ENCODE measurements at places on chromosomes 5 and 9.

DNA sequence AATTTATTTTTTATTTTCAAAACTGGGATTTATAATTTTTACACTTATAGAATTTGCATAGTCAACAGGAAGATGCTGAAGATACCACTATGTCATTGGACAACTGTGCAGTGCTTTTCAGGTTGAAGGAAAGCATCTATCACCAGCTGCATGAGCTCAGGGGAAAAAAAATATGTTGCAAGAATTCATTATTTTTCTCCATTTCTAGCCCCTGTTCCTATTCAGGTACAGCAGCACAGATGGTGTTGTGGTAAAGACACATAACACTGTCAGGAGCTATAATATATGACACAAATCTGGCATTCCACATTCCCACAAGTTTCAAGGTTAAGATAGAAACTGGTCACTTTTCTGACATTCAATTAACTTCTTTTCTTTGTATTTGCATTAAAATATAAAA lies 1088.6 kb downstream of the MAT2B start:
- no peak for DNase-seq

DNA sequence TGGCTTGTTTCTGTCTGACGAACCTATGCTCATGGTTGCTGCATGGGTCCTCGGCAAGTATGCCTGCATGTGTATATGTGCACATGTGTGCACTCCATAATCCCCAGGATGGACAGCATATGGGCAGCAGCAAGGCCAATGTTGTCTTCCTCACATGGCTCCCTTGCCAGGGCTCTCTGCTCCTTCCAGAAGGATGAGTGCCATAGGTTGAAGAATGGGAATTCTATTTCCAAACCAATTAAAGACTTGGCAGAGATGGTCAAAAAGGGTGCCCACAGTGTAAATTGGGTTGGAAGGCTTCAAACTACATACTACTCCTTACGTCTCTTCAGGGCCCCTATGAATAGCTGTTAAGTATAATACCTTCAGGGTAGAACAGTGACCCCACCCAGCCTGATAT lies 212.1 kb downstream of the PBX3 start:
- DNase-seq: no peak

- DNase-seq: no peak
These were observed 174.8 kb downstream of the SLF1 start for GRCh38 chr5:94793113-94793815.

DNA sequence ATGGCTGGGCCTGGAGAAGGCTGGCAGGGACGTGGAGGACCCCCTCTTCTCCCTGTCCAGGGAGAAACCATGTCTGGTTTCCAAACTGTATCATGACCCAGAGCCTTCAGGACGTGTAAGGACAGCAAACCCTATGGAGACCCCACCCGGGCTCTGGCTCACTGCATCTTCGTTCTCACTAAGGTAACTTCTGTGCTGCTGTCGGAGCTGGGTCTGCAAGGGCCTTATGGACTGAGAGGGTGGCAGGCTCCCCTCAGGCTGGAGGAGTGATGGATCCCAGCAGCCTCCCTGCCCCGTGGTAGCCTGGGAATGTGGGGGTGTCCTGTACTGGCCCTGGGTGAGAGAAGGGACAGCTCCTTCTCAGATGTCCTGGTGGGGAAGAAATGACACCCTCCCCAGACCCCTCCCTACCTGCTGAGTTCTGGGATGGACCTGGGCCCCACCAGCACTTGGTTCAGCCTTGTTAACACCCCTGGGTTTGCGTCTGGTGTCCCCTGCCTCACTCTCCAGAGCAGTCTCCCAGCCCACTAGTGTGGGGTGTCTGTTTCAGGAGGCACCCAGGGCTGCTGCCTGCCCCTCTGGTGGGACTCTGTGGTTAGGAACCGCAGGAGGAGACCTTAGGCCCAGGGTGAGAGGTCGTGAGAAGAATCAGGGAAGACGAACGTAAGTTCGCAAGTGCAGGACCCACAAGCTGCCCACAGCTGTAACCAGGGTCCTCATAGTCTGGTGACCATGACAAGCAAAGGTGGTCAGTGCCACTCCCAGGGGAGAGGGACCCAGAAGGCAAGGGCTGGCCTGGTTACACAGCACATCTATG lies 6.6 kb downstream of the SPATA31E1 start:
- DNase-seq: no peak

- no peak for DNase-seq
These were observed 55.9 kb upstream of the TEX48 start for GRCh38 chr9:114737847-114738246.

DNA sequence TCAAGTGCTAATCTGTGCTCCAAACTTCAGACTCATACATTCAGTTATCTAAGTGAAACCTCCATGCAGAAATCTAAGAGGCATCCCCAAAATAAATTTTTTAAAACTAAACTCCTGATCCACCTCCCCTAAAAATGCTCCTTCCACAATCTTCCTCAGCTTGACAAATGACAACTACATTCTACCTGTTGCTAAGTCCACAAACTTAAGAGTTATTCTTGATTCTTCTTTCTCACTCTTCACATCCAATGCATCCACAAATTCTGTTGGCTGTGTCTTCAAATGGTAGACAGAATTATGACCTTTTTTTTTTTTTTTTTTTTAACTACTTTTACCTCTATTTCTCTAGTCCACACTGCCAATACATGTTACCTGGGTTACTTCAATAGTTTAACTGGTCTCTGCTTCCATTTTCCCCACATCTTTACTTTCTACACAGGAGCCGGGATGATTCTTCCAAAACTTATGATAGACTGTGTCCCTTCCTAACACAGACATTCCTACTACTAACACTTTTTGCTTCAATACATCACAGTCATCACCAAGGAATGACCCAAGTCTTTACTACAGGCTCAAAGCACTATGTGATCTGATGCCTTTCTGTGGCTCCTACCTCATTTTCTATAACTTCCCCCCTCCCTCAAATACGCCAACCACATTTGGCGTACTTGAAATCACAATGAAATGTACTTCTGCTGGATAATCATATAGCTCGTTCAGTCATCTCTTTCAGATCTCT lies 143.6 kb downstream of the PDE4D start:
- DNase-seq: no peak

- DNase-seq: no peak
These were observed 90.6 kb upstream of the ICE1 start for GRCh38 chr5:5331848-5332247.

GRCh38 chr9:130017076-130017475 lies 25.9 kb downstream of the FNBP1 start:
- DNase-seq: no peak

DNA sequence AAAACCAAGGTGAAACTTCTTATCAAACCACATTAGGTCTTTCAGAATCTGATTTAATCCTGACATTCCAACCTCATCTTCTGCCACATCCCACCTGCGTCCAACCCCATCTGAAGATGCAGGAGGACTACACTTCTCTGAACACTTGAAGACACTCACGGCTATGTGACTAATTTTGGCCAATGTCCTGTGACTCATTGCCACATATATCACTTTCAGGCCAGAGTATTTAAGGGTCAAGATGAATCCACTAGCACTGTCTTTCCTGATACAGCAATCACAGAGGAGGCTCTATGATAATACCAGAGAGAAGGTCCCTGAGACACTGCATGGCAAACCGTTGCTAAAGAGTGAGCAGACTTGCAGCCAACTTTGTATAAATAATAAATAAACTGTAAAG lies 323.4 kb downstream of the NR2F1-AS1 start:
- DNase-seq: no peak

DNA sequence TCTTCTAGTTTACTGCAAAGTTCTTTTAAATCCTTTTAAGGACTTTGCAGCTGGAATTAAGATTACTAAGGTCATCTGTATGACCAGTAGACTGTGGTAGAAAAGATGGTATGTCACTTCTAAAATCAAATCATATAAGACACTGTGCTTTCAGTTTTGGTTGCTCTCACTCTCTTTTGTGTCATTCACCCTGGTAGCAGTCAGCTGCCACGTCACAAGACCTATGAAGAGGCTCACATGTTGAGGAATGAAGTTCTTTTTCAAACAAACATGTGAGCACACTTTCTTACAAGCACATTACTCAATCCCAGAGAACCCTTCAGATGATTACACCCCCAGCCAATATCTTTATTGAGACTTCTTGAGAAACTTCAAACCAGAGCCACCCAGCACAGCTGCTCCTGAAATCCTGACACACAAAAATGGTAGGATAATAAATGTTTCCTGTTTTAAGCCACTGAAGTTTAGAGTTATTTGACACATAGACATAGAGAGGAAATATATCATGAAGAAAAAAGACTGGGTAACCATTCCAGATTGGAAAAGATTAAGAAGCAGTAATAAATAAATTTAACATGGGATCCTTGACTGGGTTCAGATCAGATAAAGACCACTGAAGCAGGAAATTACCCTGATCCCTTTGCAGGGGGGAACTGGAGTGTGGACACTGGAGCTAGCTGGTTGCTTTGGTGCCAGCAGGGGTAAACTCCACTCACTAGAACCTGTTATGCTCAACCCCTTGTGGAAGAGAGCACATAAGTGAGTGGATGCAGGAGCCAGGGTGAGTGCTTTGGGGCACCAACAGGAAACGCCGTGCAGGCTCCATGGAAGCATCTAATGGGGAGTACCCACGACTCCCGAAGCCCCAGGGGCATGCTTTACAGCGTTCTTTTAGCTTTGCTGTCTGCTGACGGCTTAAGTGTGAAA lies 64.1 kb downstream of the SLCO4C1 start:
- DNase-seq: no peak

DNA sequence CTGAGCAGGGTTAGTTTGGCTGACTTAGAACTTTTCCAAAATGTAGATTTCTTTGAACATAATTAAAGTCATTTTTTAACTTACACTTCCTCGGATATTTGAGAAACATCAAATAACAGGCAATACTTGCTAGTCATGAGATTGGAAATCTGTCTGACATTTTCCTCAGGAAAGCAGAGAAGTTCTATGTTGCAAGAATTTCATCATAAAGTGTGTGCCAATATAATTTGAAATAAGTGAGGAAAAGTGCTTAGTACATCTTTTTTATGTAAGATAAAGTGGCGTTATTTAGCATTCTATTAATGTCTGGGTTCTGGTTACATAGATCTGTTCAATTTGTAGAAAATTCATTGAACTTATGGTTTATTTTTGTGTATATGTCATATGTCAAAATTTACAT lies 48.7 kb upstream of the C5orf47 start:
- no peak for DNase-seq

DNA sequence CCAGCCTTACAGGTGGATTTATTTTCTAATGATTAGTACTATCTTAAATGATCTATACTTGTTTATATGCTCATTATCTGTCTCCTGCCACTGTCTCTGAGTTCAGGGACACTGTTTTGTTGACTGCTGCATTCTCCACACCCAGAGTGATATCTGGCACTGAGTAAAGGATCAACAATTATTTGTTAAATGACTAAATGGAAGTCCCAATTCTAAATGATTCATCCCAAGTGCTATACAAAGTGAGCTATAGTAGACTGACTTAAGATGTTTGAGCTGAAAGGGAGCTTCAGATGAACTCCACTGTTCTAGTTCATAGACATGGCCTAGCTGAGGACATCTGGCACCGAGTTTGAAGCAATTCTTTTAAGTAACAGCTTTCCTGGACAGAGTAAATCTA lies 40.5 kb downstream of the ITGA2 start:
- DNase-seq: no peak
